Activated gamma-delta T cell treated with Interleukin-2 at 50 U/mL for 16 hours (primary cell): ENCODE measurements at places on chromosomes 11 and 22.

GRCh38 chr11:19972651-19973050, 187.6 kb downstream of the DBX1 start:
- no peak for DNase-seq

- DNase-seq = no peak
Measured at GRCh38 chr11:125953401-125953935, 7.6 kb downstream of the VSIG10L2 start.

GRCh38 chr11:86164106-86164505, 80.4 kb upstream of the EED start:
- no peak for DNase-seq

GRCh38 chr11:3854660-3854976, 846 bp upstream of the STIM1 start:
- DNase-seq = no peak

DNA sequence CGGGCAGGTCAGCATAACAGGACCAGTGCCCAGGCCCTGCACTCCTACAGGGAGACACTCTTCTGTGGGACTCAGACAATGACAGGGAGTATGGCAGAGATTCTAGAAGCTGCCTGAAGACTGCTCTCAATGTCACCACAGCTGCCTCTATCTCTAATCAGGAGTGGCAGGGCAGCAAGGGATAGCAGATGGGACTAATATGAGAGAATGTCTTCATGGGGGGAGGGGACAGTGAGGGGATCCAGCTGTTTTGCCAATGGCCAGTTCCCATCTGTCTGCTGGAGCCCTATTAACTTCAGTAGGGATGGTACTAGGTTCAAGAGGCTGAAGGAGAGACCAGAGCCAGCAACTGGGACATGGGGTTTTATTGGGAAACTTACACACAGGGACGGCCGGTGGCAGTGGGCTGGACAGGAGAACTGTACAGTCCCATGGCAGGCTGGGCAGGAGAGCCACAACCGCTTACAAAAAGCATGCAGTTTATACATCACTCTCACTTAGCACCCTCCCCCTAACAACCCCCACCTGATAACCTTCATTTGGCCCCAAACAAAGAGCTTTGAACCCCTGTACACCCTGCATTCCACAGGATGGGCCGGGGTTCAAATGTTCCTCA, 2.5 kb upstream of the CD82 start:
- no peak for DNase-seq

- DNase-seq = no peak
Measured at GRCh38 chr11:75272821-75273301, 32.3 kb downstream of the TPBGL start.

DNA sequence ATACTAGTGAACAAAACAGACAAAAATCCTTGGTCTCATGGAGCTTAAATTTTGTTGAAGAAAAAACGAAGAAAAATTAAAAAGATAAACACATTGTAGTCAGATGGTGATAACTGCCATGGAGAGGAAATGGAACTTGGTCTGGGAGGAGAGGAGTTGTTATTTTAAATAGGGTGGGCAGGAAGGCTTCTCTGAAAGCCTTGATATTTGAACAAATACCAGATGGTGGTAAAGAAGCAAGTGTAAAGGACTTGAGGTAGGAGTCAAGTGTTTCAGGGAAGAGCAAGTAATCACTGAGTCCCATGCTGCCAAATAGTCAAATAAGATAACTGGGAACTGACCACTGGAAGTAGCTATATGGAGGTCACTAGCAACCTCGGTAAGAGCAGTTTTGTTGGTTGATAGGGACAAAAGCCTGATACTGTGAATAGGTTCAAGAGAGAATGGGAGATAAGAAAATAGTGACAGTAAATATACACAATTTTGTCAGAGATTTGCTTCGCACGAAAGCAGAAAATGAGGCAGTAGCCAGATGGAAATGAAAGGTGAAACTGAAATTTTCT, 55.1 kb downstream of the SESN3 start:
- DNase-seq = no peak

GRCh38 chr11:72189455-72190250, 2.3 kb upstream of the FOLR1 start:
- no peak for DNase-seq

- DNase-seq = no peak
Measured at GRCh38 chr11:15091625-15092024, 18.2 kb downstream of the CALCB start.

- no peak for DNase-seq
Measured at GRCh38 chr22:24325105-24325757, 54.6 kb downstream of the SPECC1L start.

DNA sequence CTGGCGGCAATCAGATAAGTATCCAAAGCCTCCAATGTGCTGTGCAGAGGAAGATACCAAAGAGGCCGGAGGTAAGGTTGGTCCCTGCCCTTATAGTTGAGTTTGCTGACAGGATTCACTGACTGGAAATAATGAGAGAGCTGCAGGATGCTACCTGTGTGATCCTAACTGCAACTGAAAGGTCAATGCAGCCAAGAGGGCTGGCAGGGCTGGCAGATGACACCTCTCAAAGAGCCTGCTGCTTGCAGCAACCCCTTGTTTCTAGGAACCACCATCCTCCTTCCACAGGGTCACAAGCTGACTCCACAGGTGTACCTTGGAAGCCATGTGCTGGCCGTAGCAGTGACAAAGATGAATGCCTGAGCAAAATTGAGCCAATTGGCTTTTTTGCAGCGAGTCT, 348.1 kb downstream of the DDX10 start:
- no peak for DNase-seq

DNA sequence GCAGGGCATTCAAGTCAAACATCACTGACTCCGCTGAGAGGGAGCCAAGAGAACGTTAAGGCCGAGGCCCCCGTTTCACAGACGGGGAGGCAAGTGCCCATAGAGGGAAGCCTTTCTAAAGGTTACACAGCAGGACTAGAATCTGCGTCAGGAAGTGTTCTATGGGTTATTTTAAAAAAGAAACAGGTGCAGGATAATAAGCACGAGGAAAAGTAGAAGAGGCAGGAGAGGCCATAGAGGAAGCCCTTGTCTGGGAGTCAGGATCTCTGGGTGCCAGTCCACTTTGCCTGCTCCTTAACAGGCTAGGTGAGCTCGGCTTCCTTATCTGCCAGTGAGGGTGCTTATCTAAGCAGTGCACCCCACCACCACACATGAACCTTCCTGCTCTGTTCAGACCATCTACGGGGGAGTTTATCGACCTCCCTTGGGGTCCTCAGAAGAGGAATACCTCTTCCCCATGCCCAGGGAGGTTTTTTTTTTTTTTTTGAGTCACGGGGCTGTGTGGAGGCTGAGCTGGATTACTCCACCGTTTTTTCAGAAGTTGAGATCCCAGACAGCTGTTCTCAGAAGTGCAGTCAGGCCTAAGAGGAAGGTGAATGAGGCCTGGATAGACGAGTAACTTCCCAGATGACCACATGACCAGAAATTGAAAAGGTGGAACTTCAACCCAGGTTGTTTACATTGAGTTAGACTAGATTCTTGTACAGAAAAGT, 1.2 kb upstream of the FCHSD2 start:
- DNase-seq = peak; percentile 20

DNA sequence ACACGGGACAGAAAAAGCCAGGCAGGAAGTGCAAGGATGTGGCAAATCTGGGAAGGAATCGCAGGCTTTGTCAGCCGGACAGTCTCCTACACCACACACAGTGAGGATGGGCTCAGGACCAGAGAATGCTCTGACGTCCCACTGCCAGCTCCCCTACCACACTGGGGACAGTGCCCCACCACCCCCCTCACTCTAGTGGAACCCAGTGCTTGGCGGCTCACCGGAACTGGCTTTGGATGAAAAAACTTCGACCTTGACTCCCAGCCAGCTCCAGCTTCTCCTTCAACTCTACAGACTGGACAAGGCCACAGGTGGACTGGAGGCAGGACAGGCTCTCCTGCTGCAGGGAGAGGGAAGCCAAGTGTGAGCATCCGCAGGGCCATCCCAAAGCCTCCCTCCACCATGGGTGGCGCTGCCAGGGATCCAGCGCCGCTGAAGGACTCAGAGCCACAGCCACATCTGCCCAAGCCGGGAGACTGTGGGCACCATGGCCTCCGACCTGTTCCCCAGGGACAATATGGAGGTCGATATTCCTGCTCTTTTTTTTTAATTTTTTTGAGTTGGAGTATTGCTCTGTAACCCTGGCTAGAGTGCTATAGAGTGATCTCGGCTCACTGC, 24.0 kb downstream of the SERHL2 start:
- DNase-seq = no peak

GRCh38 chr11:117220568-117220967, 11.3 kb downstream of the PCSK7 start:
- no peak for DNase-seq

DNA sequence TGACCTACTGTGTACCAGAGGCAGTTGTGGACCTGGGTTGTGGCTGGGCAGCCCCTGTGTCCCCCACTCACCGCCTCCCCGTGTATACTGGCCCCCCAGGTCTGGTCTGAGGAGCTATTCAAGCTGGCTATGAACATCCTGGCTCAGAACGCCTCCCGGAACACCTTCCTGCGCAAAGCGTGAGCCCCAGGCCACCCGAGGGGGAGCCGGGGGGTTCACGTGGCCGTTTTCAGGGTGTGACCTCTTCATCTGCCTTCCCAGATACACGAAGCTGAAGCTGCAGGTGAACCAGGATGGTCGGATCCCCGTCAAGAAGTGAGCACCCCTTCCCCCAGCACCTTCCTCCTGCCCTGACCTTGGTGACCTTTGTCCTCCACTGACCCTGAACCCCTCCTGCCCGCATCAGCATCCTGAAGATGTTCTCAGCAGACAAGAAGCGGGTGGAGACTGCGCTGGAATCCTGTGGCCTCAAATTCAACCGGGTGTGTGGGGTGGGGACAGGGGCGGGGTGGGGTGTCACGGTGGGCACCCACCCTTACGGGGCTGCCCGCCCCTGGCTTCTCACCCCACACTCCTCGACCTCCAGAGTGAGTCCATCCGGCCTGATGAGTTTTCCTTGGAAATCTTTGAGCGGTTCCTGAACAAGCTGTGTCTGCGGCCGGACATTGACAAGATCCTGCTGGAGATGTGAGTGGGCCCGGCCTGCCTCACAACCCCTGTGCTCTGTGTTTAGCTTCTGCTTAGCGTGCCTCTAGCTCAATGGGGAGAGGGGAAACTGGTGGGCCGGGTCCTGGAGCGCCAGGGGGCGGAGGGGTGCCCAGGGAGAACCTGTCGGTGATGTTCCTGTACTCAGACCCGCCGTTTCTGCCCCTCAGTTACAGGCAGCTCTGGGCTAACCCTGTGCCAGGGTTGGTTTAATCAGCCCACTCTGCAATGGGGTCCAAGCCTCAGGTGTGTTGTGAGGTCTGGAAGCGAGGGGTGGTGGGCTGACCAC, 4.1 kb downstream of the PLCB3 start:
- no peak for DNase-seq

GRCh38 chr11:125649465-125650166, 24.7 kb downstream of the CHEK1 start:
- DNase-seq = no peak

GRCh38 chr11:134200688-134201087, 23.1 kb downstream of the NCAPD3 start:
- DNase-seq = no peak

GRCh38 chr22:42528591-42529307, 9.2 kb upstream of the RRP7A start:
- DNase-seq = no peak

GRCh38 chr22:19903031-19903430, 38.5 kb upstream of the COMT start:
- no peak for DNase-seq

GRCh38 chr22:34592123-34592740, 473.7 kb upstream of the ISX start:
- DNase-seq = no peak

GRCh38 chr11:72970557-72971118, 156.4 kb downstream of the ATG16L2 start:
- no peak for DNase-seq
